Renal pelvis (tissue), 12 donors: ENCODE measurements at places on chromosomes 3 and 15. TPM values are rescaled to one million over a fixed set of nuclear protein-coding genes. Genes with fewer than 3 reads are reported as not detected.

DNA sequence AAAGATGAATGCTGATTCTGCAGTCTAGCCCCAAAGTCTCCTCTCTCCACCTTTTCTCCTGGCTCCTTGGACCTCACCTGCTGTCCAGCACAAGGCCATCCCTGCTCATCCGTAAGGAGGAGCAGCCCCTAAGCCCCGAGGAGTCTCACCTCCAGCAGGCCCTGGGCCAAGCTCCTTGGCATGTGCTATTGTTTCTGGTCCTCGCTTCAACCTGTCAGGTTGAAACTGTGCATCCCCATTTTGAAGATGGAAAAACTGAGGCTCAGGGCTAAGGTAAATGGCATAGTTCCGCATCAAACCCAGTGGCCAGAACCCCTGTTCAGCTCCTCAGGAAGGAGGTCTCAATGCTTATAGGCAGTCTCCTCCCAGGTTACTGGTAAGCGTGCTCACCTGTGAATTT, 26.1 kb downstream of the CHDH start:
- no peak for DNase-seq

- DNase-seq, result no peak
These were observed 329.1 kb upstream of the ROPN1 start for GRCh38 chr3:124320976-124321375.

LTK gene
- 2.7 TPM for polyA plus RNA-seq

- no peak for DNase-seq
These were observed 20.0 kb downstream of the SLC35G2 start for GRCh38 chr3:136838641-136839555.

- no peak for DNase-seq
These were observed 2.5 kb downstream of the DLG1 start for GRCh38 chr3:197295871-197296270.

UROC1 gene
- 0.19 TPM for polyA plus RNA-seq

DNA sequence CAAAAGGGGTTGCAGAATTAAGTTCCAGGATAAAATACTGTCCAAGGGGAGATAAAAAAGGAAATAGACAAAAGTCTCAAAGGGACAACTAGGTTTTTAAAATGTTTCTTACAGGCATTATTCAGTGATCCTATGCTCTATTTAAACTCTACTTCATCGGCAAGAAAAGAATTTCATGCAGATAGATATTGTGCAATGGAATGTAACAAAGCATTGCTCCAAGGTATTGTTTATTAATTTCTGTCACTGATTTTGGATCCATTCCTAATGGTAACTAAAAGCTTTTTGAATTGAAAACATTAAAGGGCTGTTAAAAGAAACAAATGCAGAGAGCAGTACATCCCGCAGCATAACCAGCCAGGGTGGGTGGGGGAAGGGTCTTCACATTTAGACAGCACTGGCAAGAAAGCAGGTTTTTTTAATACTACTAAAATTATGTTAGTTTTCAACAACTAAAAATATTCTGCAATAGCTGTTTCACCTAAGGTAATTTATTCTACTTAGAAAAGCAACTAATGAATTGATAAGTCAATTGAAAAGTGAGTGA, 82.9 kb downstream of the THBS1 start:
- DNase-seq, result no peak

DNA sequence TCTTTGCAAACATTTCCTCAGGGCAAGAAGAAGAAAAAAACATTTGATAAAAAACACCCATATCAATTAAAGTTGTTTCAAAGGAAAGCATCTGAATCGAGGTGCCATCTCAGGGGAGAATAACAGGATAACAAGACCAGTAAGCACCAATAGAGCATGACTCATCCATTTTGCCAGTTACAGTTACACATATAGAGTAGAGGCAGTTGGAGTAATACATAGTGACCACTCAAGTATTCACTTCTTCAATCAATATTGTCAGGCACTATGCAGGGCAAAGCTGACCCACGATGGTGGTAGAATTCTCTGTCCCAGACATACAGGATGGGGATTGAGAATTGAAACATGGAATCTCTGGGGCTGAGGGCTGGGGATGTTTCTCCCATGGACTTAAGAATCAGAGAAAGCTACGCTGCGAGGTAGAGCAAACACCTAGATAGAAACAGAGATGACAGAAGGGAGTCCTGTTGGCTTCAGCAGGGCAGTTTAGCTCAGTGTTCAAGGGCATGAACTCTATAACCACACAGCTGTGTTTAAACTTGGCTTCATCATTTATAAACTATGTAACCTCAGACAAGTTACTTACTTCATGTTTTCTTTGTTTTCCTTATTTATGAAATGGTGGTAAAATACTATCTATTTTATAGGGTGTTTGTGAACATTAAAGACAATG, 186.4 kb upstream of the NANOGP8 start:
- DNase-seq, result no peak

- DNase-seq, result no peak
These were observed 17.8 kb upstream of the RHCG start for GRCh38 chr15:89514186-89514585.

ERICH6 gene
- polyA plus RNA-seq, result 1.0 TPM

GRCh38 chr3:36678216-36679013, 85.9 kb downstream of the DCLK3 start:
- DNase-seq, result no peak

DNA sequence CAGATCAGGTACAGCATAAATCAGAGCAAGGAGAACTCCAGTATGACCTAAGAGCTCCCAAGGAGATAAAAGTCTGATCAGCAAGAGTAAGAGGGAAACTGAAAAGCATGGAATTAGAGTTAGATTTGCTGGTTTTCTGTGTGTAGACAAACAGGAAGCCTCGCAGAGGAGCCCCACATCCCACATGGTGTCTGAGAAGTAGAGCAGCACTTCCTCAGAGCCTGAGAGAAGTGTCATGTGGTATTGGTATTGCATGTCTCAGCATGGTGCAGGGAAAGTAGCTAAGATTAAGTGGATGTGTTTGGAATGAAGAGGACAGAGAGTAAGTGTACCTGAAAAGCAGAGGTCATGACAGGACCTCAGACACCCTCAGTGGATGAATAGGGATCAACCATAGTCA, 175.4 kb upstream of the GBE1 start:
- DNase-seq, result no peak

DNA sequence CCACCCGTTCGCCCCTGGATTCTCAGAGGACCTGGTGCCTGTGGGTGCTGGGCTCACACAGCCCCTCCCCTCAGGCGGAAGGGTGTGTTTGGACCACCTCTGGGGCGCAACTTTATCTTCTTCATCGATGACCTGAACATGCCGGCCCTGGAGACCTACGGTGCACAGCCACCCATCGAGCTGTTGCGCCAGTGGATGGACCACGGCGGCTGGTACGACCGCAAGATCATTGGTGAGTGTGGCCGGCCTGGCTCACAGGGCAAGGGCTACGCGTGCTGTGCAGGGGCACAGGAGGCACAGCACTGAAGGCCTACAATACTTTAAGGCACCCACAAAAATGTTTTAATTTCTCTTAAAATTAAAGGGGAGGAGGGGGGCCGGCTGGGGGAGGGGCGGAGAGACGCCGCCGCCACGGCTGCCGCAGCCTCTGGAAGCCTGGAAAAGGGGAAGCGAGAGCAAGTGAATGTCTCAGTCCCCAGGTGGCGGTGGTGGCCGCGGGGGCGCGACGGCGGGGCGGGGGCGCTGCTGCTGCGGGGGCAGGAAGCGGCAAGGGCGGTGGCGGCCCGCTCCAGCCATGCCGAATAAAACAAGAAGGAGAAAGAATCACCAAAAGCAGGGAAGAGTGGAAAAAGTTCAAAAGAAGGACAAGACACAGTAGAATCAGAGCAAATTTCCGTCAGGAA, 56.8 kb downstream of the DNAH1 start:
- peak; percentile 19 for DNase-seq

- DNase-seq, result no peak
These were observed 1159.6 kb upstream of the EPHA6 start for GRCh38 chr3:95654570-95655362.

- DNase-seq, result no peak
These were observed 9.4 kb downstream of the TGFBR2 start for GRCh38 chr3:30615615-30616346.

DNA sequence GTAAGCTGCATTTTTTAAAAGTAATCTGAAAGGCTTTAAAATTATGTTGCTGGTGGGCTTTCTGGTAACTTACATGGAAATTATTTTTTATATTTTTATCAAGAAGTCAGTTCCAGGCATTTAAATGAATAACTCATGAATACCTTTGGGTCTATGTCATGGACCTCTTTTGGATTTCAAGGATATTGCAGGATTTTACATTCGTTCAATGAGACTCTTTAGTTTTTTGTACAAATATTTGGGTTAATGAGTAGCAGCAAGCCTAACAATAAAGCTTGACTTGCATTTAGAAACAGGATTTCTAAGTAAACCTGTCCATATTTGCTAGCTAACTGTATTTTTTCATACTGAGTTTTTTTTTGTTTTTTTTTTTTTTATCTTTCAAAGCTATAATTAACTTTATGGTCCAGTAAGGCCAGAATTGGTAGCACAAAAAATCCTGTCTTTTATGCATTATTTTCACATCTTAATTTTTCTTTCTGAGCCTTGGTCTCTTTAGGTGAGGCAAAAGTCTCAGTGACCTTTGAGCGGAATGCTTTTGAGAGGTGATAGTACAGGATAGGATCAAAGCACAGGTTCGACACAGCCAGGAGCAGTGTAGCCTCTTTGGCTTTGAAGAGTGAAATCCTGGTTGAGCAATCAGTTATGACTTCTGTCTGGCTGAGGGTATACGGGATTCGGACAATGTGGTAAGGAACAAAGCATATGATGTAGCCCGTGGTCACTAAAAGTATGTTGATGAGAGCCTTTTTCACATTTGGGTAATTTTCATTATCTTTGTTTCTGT, 4.8 kb downstream of the GPR171 start:
- DNase-seq, result no peak

- DNase-seq, result no peak
These were observed at the start of gene RASL12 for GRCh38 chr15:65067645-65068402. TSS of gene RASL12 (minus strand) at chr15:65067991. CDS start at chr15:65067835, 156 bp downstream.

GRCh38 chr3:195800240-195800639, 11.5 kb downstream of the MUC4 start:
- DNase-seq, result no peak

ATP13A5 gene
- polyA plus RNA-seq, result not detected

DNA sequence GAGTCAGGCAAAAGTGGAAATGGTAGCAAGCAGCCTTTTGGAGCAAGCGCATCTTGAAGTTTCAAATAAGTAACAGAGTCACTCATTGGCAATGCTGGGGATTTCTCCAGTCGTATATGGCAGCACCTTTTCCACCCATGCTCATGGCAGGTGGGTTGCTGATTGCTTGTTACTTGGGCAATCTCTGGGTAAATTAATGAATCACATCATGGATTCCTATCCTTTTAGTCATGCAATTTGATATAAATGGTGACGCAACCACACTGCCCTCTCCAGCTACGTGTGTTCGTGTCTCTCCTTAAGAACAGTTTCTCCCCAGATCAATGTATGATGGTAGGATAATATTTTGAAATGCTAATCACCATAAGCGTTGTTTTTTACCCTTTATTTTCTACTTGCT, 339.9 kb upstream of the KCNH8 start:
- no peak for DNase-seq
